ENCODE measurements at places on chromosomes 13 and 19.

- no peak for DNase-seq
These were observed 14.3 kb downstream of the RASA3 start for GRCh38 chr13:114118086-114118485.

- DNase-seq = no peak
These were observed 35.1 kb downstream of the MICU2 start for GRCh38 chr13:21568854-21569253.

- no peak for DNase-seq
These were observed 26.8 kb downstream of the STARD13 start for GRCh38 chr13:33258808-33259193.

GRCh38 chr13:34926508-34926907, 15.6 kb upstream of the NBEA start:
- no peak for DNase-seq

DNA sequence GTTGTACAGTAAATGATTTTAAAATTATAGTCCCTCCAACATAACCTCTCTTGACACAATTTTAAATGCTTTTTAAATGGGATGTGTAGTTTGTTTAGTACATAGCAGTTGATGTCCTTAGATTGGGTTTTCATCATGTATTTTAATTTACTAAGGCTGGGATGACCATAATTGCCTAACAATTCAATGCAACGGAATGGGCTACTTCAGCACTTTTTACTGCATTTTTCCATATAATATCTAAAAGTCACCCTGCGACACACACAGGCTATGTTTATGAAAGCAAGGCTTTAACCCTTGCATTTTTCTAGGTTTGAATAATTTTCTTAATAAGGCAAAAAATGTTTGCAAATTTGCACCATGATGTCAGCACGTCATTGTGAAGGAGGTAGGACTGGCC, 321.0 kb downstream of the DLEU7 start:
- no peak for DNase-seq

DNA sequence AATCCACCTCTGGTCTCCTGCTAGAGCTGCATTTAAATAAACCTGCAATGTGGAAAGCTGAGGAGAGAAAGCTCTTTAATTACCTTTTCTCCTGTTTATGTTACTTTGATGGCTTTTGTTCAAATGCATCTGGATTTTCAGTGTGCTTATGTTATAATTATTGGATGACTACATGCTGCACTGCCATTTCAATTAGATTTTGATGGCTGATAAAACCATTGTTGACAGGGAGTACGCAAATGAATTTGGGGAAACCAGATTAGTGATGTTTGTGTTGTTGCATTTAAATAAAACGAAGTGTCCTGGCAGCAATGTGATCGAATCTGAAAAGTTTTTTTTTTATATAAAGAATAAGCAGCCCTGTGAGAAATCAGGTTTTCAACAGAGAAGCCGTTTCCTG, 799.8 kb downstream of the DIAPH3 start:
- no peak for DNase-seq

DNA sequence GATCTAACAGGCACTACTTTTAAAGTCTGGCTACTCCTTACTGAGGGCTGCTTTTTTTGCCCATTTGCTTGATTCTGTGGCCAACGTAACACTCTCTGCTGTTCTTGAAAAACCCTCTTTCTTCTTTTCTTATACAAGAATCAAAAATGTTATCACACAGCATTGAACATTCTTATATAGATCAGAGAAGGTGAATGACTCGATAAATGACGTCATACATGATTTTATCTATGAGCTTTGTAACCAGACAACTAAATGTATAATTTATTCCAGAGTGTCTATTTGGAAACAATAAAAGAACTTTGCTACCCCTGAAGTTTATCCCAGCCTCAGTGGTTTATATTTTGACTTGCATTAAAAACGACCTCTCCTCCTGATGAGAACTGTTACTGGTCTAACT, 12.4 kb downstream of the RFX2 start:
- no peak for DNase-seq

DNA sequence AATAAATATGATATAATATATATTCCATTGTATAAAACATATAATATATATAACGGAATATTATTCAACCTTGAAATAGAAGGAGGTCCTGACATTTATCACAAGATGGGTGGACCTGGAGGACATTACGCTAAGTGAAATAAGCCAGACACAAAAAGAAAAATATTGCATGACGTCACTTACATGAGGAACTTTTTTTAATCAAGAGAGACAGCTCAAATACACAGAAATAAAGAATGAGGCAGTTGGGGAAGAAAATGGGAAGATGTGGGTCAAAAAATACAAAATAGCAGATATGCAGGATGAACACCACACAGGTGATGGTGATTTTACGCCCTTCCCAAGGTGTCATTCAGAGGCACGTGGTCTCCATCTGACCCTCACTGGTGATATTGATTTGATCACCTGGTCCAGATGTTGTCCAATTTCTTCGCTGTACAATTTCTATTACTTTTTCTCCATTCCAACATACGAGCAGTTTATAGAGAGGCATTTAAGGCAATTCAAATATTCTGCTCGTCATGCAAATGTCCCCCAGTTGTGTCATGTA, 513 bp upstream of the ZNF317 start:
- DNase-seq = no peak

GRCh38 chr19:3503036-3503572, 2.6 kb upstream of the DOHH start:
- no peak for DNase-seq

GRCh38 chr13:24179486-24179850, 18.9 kb downstream of the SPATA13 start:
- no peak for DNase-seq

GRCh38 chr13:97243915-97244781, 22.0 kb downstream of the MBNL2 start:
- DNase-seq = no peak

DNA sequence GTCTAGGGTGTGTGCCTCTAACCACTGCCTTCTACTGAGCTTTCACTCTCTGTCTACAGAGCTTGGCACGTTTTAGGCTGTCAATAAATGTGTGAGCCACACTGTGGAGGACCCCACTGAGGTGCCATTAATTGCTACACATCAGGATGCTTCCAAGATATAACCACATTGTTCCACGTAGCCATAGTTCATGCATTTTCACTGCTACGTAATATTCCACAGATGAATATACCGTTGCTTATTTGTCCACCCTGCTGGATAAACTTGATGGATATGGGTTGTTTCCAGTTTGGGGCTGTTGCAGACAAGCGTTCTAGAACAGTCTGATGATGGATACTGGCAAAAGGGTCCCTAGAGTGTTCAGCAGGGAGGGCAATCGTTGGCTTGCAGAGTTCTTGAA, 11.3 kb upstream of the NUMBL start:
- no peak for DNase-seq

All from NCI-H1694 (cell line).